Breast epithelium (tissue), 4 donors: ENCODE measurements at places on chromosomes 16 and 17. TPM values are rescaled to one million over a fixed set of nuclear protein-coding genes. Genes with fewer than 3 reads are reported as not detected.

AXIN2 gene
- total RNA-seq, result 10.5 TPM

LDHD gene
- total RNA-seq, result 10.5 TPM

CDC6 gene
- total RNA-seq, result 0.80 TPM

CDK5R1 gene
- total RNA-seq, result 0.66 TPM

CA5A gene
- total RNA-seq, result not detected

CACNA1H gene
- 2.5 TPM for total RNA-seq

ZNF423 gene
- total RNA-seq, result 8.0 TPM
